Activated T-helper 2 cell treated with anti-CD3 and anti-CD28 coated beads, Interferon-gamma antibody, Interleukin-2, Interleukin-4, amounts not matched to agents 10 μg/mL and 5 μg/mL and 100 μg/mL, durations not matched to agents 14 hours and 24 hours and 36 hours (primary cell): ENCODE measurements at places on chromosomes 1 and 21.

- DNase-seq, result no peak
Observed at GRCh38 chr1:119871881-119872280, 24.4 kb downstream of the ADAM30 start.

DNA sequence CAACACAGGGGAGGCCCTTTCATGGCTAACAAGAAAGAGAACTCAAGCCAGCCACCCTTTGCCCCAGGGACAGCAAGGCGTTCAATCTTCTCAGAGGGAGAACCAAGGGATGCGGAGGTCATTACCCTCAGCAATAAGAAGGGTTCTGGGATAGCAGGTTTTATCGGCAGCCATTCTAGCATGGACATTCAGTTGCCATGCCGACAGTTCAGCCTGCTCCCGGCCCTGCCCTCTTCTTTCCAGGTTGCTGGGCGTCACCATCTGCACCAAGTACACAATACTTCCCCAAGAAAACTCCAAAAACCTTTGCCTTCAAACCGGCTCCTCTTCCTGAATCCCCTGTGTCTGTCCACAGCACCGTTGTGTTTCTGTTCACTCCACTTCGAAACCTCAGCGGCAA is 47.1 kb downstream of the SYT2 start:
- no peak for DNase-seq

DNA sequence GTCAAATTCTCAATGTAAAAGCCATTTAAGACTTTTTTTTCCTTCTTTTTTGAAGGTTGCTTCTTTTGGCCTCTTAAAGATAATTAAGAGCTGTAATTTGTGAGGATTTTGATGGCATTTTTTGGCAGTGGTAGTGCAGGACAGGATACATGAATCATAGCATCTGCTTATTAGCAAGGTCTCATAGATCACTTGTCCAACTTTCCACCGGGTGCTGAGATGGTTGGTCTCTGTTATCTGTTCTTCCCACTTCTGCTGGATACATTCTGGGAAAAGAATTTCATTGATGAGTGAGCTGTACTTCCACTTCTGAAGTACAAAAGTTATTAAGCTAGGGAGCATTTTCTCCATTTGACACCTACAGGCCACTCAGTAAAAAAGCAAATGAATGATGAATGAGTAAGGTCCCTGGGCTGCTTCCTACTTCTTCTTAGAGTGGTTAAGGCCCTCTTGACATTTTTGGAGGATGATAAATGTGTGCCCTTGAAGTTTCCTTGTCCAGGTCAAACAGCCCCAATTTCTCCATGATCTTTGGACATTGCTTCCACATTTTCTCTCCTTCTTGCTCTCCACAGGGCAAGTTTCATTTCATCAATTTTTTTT is 100.6 kb downstream of the ROR1 start:
- no peak for DNase-seq

- DNase-seq, result no peak
Observed at GRCh38 chr1:203425663-203425975, 50.0 kb upstream of the PRELP start.

- DNase-seq, result no peak
Observed at GRCh38 chr1:104702731-104703130, 953.0 kb downstream of the AMY1C start.

GRCh38 chr21:38639571-38640354 is 141.5 kb upstream of the ERG start:
- no peak for DNase-seq

GRCh38 chr1:17591814-17592430 is 52.4 kb downstream of the ARHGEF10L start:
- DNase-seq, result no peak

GRCh38 chr1:155976062-155976912 is 2.1 kb downstream of the ARHGEF2 start:
- peak; percentile 34 for DNase-seq

DNA sequence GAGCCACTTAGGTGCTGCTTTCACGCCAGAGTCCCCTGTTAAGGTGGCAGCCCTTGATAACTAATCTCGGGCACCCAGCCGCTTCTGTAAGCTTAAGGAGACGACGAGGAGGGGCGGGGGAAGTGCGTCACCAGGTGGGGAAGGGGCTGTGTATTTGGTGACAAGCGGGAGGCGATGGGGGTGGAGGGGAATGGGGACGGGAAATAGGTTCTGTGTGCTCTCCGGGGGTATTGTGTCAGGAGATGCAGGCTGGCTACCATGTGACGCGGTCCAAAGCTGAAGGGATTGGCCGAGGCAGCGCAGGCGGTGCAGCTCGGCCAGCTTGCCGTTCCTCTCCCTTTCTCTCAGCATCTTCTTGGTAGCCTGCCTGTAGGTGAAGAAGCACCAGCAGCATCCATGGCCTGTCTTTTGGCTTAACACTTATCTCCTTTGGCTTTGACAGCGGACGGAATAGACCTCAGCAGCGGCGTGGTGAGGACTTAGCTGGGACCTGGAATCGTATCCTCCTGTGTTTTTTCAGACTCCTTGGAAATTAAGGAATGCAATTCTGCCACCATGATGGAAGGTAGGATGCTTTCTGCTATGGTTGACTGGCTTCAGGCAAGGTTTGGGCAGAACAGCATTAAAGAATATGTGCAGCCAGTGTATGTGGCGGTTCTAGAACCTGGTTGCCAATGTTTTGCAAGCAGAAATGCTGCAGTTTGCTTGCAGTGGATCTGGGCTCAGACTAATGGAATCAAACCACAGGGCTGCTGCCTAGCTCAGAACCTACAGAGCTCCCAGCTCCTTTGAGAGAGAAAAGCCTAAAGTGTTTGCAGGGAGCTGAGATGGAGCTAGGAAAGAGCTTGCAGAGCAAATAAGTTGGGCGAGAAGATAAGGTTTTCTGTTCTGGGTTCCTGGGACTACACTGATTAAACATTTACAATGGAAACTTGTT is at the start of gene SGIP1:
TSS of gene SGIP1 (plus strand) at position 350 of the 937 bp plus-strand sequence. CDS start at position 556, 206 bp downstream.
- DNase-seq, result no peak

DNA sequence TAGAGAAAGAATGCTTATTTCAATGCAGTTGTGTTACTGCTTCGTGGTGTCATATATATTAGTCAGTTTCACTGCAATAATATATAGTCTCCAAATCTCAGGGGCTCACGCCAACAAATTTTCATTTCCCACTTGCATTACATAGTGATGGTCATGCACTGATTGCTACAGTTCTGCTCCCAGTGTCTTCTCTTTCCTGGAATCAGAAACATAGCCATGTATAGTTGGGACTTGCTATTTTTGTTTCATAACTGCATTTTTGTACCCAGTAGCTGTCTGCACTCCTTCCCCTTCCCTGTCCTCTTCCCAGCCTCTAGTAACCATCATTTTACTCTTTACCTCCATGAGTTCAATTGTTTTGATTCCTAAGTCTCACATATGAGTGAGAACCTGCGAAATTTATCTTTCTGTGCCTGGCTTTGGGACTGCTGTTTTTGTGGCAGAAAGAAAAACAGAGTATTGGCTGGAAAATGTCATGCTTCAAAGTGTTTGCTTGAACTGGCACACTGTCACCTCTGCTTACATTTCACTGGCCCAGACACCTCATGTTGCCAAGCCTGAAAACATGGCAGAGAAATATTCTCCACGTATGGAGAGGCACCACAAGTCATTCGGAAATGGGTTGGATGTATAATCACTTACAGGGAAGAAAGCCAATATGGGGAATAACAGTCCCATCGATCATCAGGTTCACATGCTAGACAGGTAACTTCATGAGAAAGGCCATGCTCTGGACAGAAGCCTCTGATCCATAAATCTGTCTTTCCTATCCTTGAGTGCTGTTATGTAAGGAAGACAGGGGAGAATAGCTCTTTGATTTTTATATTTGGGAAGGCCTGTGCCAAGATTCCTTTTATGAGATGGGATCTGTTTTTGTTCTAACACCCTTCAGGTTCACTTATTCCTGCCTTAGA is 60.4 kb upstream of the BACH1 start:
- DNase-seq, result no peak

DNA sequence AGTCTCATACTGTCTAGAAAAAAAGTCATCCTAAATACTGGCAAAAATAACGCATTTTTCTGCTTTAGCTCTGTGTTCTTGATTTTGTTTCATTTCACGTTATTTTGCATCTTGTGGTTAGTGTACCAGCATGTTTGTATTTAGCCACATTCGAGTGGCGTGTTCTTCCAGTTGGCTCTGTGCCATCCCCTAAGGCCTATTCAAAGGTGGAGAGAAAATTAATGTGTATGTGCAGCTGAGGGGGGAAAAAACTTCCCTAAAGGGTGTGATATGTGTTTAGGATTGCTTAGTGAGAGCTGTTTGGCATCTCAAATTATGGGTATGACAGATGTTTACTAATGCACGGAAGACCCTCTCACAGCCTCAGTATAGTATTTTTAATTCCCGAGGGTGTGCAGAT is 12.1 kb downstream of the DNAJC16 start:
- DNase-seq, result no peak
